Tongue (tissue), 3 donors: ENCODE measurements at places on chromosomes 6 and 20. TPM values are rescaled to one million over a fixed set of nuclear protein-coding genes. Genes with fewer than 3 reads are reported as not detected.

- DNase-seq = no peak
Observed at GRCh38 chr20:10347086-10347880, 86.7 kb downstream of the MKKS start.

The HLA-DRA gene
- 43.7 TPM for total RNA-seq

DNA sequence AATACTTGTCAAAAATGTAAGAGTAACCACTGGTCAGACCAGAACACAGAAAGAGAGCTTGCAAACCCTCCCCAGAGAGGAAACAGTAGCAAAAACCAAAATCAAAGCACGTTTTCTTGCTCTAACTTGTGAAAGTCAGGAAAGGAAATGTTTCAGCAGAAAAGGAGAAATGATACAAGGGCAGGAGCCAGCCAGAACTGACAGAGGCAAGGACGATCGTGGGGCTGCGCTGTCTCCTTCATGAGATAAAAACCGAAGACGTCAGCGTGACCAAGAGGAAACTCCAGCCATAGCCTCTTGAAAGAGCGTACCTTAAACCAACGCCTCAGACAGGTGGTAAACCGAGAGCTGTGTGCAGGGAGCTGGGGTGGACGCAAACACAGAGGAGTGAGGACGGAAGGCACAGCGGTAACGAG, 27.5 kb downstream of the LAMA5 start:
- DNase-seq = no peak

The CST9L gene
- total RNA-seq = not detected

- no peak for DNase-seq
Observed at GRCh38 chr6:104613416-104614001, 246.2 kb downstream of the HACE1 start.

- DNase-seq = peak; percentile 55
Observed at GRCh38 chr6:6714953-6715352, 126.4 kb downstream of the LY86 start.

- DNase-seq = peak; percentile 91
Observed at GRCh38 chr6:111731456-111732195, 125.9 kb upstream of the TRAF3IP2 start.

GRCh38 chr6:109441069-109441816, 719 bp downstream of the SMPD2 start:
- DNase-seq = peak; percentile 67

DNA sequence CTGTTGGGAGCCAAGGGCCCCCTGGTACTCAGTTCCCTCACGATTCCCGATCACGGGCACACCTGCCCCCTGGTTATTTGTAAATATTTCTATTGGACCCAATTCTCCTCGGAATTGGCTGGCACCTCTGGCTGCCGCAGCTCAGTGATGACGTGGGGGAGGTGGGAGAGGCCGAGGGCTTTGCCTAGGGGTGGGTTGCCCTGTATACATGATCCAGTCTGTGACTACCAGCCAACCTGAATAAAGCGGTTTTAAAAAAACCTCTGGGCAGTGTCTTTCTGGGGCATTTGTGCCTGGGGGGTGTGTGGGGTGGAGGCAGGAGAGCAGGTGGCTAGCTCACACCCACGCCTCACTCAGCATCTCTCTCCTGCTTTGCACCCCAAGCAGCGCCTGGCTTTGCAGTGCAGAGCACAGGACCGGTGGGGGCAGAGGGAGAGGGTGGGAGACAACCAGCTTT, 42.2 kb downstream of the VSTM2L start:
- peak; percentile 22 for DNase-seq

The FAM209B gene
- total RNA-seq = not detected

The TMEM217 gene
- total RNA-seq = 0.31 TPM

The SNAP25 gene
- total RNA-seq = 2.2 TPM

The ZC3H12D gene
- 0.72 TPM for total RNA-seq

GRCh38 chr6:158068893-158069799, 87.5 kb downstream of the SYNJ2 start:
- no peak for DNase-seq

DNA sequence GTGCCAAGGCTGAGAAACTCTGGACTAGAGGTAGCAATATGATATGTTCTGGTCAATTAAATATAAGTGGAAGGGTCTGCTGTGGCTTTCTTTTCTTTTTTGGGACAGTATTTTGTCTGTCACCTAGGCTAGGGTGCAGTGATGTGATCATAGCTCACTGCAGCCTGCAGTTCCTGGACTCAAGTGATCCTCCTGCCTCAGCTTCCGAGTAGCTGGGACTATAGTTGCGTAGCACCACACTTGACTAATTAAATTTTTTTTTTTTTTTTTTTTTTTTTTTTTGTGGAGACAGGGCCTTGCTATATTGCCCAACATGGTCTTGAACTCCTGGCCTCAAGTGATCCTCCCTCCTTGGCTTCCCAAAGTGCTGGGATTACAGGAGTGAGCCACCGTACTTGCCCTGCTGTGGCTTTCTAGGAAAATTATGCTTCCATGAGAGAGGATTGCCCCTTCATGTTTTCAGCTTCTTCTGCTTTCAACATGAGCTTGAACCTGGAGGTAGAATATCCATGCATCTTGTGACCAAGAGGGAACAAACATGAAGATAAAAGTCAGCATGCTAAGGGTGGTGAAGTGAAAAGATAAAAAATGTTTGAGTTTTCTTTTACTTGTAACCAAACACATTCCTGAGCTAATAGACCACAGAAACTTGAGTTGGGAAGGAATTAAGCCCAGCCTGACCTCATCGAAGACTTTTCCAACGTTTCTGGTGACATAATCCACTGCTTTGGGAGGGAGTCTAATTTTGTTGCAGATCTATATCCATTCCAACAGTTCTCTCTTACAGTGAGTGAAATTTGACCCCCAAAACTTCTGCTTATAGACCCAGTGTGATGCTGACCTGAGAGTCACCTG, 75.1 kb downstream of the CARMIL1 start:
- DNase-seq = peak; percentile 43

The PET117 gene
- total RNA-seq = 11.8 TPM

GRCh38 chr6:167331565-167331964, 6.7 kb downstream of the TTLL2 start:
- DNase-seq = no peak

The NKX2-4 gene
- not detected for total RNA-seq

DNA sequence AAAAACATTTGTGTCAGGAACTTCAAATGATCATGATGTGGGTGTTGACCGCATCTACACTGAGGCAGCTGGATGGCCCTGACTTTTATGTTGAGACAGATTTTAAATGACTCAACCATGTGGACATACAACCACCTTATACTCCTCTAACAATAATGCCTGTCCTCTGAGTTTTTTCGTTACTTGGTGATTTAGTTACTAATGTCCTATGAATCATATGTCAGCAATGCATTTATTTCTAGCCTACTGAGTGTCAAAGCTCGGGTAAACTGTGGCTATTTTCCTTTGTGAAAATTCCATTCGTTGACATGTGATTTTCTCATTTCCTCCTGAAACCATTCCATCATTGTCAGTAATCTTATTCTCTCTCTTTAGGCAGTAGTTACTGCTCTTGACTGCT, 38.9 kb upstream of the NKX2-4 start:
- DNase-seq = no peak

- no peak for DNase-seq
Observed at GRCh38 chr20:47493963-47494293, 7.8 kb upstream of the NCOA3 start.

The LY6G6F gene
- total RNA-seq = 0.82 TPM

DNA sequence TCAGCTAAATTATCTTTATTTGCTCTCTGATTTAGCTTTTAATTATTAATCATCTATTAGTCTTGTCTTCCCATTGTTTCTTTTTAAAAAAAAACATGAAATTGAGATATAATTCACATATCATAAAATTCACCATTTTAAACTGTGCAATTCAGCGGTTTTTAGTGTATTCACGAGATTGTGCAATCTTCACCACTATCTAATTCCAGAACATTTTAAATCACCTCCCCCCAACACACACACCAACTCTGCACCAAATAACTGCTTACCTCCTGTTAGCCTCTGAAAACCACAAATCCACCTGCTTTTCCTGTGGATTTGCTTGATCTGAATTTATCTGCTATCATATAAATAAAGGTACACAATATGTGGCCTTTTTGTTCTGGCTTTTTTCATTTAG, 8.8 kb upstream of the ABRACL start:
- no peak for DNase-seq

- no peak for DNase-seq
Observed at GRCh38 chr6:54879188-54879985, 32.8 kb downstream of the FAM83B start.

- DNase-seq = no peak
Observed at GRCh38 chr6:6328451-6328850, 8.0 kb upstream of the F13A1 start.

The PEX3 gene
- total RNA-seq = 19.8 TPM

DNA sequence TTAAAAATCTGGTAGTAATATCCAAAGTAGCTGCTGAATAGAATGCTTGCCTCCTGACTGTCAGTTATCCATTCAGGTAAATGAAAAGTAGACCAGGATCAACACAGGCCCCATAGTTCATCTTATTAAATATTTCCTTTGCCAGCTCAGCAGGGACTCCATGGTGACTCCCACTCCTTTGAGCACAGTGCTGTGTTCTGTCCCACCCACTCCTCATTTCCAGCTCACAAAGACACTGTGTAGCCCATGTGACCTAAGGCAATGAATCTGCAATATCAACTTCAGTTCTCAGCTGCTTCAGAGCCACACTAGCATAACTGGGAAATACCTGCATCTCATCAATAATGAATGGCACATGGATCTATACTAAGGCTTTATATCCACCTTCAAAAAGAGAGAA, 189.5 kb upstream of the MANEA start:
- DNase-seq = no peak

The IMPG1 gene
- not detected for total RNA-seq

DNA sequence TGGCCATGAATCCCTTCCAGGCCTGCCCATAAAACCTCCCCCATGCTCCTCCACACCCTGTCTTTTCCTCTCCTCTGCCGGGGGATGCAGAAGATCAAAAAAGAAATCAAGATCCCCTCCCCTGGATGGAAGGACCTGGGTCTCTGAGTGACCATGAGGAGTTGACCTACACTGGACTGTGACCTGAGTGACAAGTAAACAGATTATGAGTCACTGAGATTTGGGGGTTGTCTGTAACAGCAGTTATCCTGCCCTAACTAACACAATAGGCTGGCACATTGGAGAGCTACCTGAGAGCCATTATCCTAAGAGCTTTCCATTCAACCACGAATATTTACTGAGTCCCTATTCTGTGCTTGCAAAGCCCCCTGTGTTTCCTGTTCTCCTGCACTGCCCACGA, 28.4 kb upstream of the SIRPA start:
- DNase-seq = no peak

DNA sequence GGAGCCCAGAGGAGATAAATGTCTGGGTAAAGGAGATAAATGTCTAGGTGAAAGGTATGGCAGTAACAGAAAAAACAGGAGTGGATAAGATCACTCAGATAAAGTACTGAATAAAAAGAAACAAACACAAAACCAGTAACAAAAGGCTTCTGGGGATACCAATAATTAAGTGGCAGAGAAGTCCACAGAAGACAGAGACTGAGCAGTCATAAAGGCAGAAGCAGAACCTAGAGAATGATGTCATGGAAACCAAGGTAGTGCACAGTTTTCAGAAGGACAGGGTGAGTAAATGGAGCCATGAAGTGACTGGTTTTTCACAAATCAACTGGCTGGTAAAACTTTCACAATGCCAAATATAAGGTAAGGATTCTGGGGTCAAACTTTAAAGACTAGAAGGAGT, 80.9 kb upstream of the PLN start:
- DNase-seq = no peak

- DNase-seq = no peak
Observed at GRCh38 chr6:2942914-2943563, 28.3 kb downstream of the SERPINB6 start.

GRCh38 chr6:89357390-89357789, 4.9 kb upstream of the UBE2J1 start:
- DNase-seq = no peak

GRCh38 chr20:42095221-42095620, 477.0 kb upstream of the CHD6 start:
- DNase-seq = no peak

DNA sequence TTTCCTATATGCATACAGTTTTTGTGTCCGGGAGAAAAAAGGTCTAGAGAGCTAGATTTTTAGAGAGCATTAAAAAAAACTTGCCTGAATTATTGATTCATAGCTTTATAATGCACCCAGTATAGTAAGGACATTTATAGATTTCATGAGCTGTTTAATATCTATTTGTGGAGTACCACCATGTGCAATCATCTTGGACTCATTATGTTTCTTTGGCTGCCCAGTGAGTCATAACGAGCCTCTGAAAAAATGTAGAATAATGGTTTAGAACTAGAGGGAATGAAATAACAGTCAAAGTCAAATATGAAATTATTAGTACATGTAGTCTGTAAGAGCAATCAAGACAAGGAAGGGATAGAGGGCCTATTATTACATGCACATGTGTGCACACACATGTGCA, 350.0 kb downstream of the CD83 start:
- no peak for DNase-seq

GRCh38 chr6:97462938-97463598, 180.1 kb upstream of the MMS22L start:
- no peak for DNase-seq

The ZNF512B gene
- total RNA-seq = 15.3 TPM

GRCh38 chr6:120587381-120587780, 746.9 kb downstream of the TBC1D32 start:
- no peak for DNase-seq

DNA sequence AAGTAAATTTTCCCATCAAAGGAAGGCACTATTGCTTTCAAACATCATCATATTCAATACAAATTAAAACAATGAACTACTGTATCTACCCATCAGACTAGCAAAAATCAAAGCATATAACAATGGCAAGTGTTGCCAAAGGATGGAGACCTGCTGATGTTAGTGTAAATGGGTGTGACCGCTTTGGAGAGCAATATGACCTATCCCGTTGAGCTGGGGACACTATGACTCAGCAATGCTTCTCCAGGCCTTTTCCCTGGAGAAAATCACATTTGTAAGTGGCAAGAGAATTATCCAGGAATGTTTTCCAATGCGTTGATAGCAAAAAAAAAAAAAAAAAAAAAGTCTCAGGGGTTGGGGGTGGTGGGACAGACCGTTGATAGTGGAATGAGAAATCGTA, 46.1 kb downstream of the PHACTR3 start:
- DNase-seq = no peak

DNA sequence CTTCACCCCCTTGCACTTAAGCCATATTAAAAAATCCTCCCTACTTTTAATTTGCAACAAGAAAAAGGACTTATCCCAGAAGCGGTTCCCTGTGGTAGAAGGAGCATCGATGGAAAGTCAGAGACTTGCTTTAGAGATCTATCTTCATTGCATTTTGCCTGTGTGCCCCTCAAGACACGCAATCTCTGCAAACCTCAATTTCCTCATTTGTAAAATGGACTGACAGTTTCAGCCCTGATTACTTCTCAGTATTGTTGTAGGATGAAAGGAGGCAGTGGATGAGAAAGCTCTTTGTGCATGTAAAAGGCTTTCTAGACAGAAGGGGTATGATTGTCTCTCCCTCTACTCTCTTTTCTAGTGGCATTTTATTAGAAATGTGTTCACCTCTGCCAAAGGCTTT, 410.2 kb downstream of the CDC5L start:
- no peak for DNase-seq
